ENCODE measurements at places on chromosomes 7 and 10. TPM values are rescaled to one million over a fixed set of nuclear protein-coding genes. Genes with fewer than 3 reads are reported as not detected.

Gene IQUB
- 8.0 TPM for polyA plus RNA-seq

Gene SOSTDC1
- 47.8 TPM for polyA plus RNA-seq

Gene C10orf53
- not detected for polyA plus RNA-seq

Gene SUN3
- polyA plus RNA-seq = 0.17 TPM

Gene FAM25A
- polyA plus RNA-seq = not detected

Gene PDCD11
- 40.4 TPM for polyA plus RNA-seq

Gene FANK1
- polyA plus RNA-seq = 13.1 TPM

- no peak for DNase-seq
These were observed 41.8 kb downstream of the NDUFB2 start for GRCh38 chr7:140738280-140738679.

GRCh38 chr10:5419466-5420094 is 7.2 kb downstream of the NET1 start:
- no peak for DNase-seq

- DNase-seq = no peak
These were observed 279.6 kb downstream of the PTPRN2 start for GRCh38 chr7:158308001-158308400.

- peak; percentile 6 for DNase-seq
These were observed 387.5 kb upstream of the LRRTM3 start for GRCh38 chr10:66538371-66538770.

- DNase-seq = no peak
These were observed 53.2 kb downstream of the GCC1 start for GRCh38 chr7:127532151-127532550.

DNA sequence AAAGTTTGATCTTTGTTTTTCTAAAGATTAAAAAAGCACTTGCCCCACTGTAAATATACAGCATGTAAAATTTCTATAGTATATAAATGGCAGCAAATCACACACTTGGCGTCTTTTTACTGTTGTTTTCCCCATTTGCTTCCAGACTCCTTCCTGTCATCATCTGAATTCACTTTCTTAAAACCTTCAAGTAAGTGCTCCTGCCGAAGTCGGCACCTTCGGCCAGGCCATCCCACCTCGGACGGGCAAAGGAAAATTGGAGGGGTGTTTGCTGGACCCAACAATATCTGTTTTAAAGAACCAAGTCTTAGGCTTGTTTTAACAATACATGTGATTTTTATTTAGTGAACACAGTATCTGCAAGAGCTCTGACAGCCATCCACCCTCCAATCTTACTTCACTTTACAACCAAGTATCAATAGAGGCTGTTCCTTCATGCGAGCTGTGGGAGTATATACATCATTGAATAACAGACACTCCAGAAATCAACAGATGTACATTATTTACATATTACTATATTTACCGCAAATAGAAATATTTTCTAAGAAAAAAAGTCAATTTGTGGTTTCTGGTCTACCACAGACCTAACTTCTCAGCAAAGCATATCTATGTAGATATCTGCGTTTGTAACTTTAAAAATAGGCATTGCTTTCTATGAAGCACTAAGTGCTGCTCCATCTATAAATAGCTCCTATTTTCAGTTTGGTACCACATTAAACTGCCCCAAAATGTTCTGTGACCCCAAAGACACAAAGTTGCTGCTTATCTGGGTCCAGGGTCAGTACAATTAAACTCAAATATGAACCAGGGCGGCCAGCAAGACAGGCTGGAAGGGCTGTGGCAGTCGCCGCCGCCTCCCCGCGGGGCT is 110.7 kb downstream of the CYTH3 start:
- no peak for DNase-seq

DNA sequence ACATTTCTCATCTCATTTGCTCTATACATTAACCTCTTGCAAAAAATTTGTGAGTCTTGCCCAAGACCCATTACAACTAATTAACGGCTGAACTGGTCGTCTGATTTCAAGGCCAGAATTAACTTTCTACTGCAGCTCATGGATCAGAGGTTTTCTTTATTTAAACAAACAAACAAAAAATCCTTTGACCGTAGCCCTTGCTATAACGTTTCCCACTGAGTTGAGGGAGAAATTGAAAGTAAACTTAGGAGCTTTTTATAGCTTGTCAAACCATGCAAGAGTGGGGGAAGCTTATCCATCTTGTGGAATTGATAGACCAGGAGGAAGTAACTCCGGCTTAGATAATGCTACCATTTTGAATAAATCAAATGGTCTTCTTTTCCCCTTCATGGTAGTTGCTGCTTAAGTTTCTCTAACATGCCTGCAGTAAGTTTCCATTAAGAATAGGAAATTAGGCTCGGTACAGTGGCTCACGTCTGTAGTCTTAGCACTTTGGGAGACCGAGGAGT is 3.3 kb downstream of the SRGN start:
- DNase-seq = no peak

- DNase-seq = no peak
These were observed 155.1 kb downstream of the BICC1 start for GRCh38 chr10:58667658-58668310.

DNA sequence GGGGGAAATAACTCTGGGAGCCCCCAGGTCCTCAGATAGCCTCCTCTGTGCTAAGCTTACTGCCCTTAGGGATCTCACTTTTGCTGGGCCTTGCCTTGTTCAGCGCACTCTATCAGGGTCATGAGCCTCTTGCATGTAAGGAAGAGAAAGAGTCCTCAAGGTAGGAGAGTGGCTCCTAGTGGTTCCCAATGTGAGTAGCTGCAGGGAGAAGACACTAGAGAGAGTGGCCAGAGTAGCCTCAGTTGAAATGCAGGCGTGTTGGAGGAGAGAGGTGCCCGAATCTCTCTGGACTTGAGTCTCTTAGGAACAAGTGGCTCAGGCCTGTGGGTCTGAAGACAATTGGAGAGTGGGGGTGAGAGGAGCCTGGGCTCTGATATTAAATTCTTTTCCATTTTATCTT is 94.3 kb upstream of the SORCS3 start:
- DNase-seq = no peak

Measured in left kidney (tissue), 8 donors.